ENCODE measurements at places on chromosomes 11 and 22.

DNA sequence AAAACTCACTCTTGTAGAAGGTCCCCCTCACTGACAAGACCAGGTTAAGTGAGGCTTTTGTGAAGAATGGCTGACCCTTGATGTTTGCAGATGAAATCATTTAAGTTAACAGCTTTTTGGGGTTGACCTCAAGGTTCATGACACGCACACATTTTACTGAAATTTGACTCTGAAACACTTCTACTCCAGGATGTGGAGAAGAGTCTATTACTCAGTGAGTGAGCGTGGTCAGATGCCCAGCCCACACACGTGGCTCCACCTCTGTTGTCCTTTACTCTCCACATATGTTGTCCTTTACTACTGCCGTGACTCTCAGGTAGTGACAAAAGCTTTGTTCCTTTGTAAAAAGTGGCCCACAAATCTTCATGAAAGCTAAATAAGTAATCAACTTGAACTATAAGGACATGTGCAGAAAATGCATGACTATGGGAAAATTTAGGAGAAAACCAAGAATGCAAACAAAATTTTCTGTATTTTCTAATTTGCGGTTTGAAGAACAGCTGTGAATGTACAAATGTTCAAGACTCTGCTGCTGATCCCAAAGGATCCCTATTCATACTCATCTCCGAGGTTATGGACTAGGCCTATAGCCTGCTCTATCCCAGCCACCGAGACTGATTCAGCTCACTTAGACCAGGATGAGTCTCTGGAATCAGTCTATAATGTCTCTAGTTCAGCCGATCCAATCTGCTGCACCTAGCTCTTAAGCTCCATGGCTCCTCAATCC lies 22.4 kb downstream of the XRRA1 start:
- DNase-seq = no peak

DNA sequence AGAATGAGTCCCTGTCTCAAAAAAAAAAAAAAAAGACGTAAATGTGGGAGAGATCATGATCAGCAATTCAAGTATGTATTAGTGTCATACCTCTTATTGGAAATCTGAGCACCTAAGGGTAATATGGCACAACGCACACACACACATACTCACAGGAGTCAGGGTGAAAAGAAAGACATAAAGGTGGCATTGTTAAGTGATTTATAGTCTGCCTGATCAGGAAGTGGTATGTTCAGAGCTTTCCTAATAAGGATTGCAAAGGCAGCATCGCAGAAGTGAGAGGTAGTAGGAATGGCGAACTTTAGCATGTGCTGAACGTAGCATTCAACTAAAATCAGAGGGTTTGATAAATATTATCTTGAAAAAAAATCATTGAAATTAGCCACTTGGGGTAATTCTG lies 854.3 kb downstream of the METTL15 start:
- DNase-seq = no peak

- DNase-seq = no peak
Observed at GRCh38 chr11:122423273-122423672, 232.2 kb upstream of the UBASH3B start.

GRCh38 chr22:40995821-40996220 lies 44.6 kb downstream of the RBX1 start:
- DNase-seq = no peak

- peak; percentile 67 for DNase-seq
Observed at GRCh38 chr11:122749005-122749687, 89.2 kb upstream of the CRTAM start.

DNA sequence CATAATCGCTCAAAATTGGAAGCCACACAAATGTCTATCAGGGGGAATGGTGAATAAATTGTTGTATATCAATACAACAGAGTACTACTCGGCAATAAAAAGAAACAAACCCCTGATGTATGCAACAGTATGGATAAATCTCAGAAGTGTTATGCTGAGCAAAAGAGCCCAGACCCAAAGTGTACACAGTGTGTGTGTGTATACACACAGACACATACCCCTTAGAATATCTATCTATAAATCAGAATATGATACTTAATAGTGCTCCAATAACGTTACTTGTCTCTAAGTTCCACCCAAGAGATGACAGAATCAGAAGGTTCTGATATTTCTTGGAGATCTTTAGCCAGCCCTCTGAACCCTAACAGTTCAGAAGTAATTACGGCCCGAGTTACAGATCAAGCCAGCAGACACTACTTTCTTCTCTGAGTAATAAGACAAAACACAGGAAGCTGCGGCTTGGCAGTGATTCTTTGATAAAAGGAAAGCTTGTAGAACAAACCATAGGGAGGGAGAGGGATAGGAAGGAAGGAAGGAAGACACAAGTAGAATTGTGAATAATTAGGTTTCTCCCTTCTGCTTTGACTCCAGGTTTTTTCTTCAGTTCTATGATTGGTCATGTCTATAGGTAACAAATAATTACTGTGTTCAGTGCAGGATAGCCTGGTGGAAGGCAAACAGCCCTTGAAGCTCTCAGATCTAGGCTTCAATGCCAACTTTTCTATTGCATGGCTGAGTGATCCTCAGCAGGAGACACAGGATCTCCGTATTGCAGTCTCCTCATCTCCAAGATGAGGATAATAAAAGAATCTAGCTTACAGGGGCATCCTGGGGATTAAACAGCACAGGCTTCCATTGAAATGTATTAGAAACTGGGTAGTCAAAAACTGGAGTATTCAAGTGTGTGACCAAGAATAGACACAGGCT lies 75.6 kb upstream of the TEAD1 start:
- no peak for DNase-seq

DNA sequence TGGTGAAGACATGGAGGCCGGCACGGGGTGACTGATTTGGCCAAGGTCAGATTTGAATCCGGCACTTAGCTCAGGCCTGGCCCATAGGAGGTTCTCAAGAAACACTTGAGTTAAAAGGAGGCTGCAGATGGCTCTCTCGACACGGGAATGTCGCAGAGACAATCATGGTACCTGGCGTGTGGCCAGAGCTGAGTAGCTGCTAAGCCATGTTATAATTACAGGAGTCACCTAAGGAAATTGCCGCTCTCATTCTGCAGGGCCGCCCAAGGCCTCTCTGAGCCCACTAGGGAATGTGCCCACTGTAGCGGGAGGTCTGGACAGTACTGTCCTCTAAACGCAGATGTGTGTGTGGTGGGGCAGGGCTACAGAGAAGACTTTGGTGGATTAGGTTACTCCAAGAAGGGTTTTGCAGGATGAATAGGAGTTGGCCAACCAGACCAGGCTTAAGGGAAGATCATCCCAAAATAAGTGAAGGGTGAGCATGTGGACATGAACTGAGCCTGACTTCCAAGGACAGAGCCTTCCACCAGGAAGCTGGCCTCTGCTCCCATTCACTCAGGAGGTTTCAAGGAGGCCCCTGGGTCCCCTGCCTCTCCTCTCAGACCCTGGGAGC lies 19.3 kb upstream of the PRR5 start:
- no peak for DNase-seq

GRCh38 chr22:28674121-28674563 lies 5.5 kb downstream of the TTC28 start:
- DNase-seq = peak; percentile 6

DNA sequence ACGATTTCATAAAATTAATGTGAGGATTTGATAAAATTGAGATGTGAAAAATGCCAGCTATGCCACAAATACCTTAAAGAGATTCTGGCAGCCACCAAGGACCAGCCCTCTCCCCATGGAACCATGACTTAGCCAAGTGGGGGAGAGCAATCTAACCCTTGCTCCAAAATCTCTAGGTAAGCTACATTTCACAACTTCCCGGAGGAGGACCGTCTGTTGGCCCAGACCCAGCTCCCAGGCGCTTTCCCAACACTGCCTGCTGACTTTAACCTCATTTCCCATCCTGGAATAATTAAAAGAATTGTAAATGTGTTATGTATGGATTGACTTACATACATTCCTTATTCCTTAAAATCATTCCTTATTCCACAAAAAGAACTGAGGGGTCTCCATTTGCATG lies 47.5 kb upstream of the TENM4 start:
- no peak for DNase-seq

GRCh38 chr11:126711977-126712625 lies 288.5 kb downstream of the KIRREL3 start:
- no peak for DNase-seq

DNA sequence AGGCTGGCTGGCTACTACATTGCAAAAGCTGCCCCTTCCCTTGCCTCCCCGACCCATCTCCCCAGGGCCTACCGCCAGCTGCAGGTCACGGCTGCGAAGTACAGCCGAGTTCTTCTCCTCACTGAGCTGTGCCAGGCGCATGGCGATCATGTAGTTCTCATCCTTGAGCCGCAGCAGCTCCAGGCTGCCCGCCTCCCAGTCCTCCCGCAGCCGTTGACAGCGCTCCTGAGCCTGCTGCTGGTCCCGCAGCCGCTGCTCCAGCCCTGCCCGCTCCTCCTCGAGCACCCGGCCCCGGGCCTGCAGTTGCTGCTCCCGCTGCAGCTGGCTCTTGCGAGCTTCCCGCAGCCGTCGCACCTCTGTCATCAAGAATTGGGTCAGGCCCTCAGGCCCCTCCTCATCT lies 3.3 kb downstream of the CARD10 start:
- no peak for DNase-seq

DNA sequence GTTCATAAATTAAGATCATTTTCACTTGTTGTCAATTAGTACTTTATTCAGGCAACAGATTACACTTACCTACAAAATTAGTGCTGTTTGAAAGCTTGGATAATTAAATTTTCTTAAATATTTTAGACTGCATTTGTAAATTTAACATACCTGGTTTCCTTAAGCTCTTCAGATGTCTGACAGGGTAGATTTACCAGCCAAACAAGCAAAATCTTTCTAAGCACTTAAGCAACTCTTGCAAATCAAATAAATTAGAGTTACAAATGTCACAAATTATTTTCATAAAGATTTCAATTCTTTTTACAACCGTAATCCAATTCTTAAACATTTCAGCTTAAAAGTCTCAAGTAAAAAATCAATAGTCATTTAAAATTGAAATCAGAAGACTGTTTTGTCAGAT lies 129.8 kb downstream of the DBX1 start:
- DNase-seq = no peak

DNA sequence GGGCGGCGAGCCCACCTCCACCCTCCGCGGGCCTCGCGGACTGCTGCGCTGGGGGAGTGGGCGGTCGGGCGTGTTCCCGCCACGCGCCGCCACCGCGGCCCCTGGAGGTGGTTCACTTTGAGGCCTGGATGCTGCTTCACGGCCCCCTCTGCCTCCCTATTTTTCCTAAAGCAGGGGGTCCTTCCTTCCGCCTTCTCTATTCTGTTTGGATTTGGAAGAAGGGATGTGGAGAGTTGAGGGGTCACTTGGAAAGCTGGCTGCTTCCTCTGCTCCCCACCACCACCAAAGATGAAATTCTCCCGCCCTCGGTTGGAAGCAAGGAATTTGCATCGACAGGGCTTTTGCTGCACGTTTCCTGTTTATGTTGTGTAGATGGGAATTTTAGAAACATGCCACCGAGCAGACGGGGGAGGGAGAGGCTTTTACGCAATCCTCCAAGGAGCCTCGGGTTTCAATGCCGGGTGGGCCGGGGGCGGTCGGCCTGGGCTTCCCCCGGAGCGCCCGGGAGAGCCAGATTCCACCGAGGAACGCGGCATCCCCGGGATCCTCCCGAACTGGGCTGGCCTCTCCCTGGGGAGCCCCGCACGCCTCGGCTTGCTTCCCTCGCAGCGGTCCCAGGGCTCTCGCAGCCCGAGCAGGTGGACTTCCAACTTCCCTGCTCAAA lies 403 bp upstream of the SBF2 start:
- no peak for DNase-seq

GRCh38 chr11:44267750-44268613 lies 42.0 kb downstream of the ALX4 start:
- DNase-seq = no peak

GRCh38 chr11:35501776-35502175 lies 23.6 kb downstream of the PAMR1 start:
- no peak for DNase-seq

GRCh38 chr22:32545801-32546200 lies 71.2 kb downstream of the FBXO7 start:
- DNase-seq = no peak

- DNase-seq = peak; percentile 76
Observed at GRCh38 chr11:8018484-8019313, 31.6 kb downstream of the EIF3F start.

DNA sequence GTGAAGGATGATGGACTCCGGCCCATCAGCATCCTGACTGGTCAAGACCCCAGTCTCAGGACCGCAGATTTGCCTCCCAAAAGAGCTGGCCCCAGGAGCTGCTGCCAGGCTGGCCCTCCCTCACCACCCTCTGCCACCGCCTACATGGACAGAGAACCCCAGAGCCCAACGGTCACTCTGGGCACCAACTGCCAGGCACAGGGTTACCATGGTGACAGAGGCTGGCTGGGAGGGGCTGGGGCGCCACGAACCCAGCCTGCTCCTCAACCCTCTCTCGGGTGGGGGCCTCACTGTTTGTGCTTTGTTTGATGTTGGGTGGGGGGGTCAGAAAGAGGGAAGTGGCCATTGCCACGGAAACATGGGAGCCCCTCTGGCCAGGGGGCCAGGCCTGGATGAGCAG lies 55.8 kb downstream of the ELFN2 start:
- no peak for DNase-seq

DNA sequence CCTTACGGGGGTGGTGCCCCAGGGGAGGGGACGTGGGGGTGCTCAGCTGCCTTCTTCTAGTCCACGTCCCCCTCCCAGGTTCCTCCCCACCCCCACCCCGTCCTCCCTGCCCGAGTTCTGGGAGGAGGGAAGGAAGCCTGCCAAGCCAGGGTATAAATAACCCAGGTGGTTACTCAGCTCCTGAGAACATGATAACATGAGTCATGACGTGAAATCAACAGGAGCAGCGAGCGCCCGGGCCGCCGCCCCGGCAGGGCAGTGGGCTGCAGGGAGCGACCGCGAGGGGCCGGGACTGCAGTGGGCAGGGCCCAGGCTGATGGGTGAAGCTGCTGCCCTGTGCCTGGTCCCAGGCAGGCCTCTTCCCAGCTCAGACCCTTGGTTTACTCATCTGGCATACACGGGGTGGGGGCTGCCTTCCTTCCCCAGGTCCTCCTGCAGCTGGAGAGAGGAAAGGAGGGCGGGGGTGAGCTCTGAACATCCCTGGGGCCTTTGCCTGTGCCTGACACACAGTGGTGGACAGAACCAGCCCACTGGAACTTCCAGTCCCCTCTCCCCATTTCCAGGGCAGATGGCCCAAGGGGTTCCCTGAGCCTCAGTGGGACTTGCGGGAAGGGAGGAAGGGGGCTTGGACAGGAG lies 8.8 kb upstream of the PDGFB start:
- peak; percentile 43 for DNase-seq

- DNase-seq = no peak
Observed at GRCh38 chr11:117790279-117790678, 6.7 kb downstream of the DSCAML1 start.

DNA sequence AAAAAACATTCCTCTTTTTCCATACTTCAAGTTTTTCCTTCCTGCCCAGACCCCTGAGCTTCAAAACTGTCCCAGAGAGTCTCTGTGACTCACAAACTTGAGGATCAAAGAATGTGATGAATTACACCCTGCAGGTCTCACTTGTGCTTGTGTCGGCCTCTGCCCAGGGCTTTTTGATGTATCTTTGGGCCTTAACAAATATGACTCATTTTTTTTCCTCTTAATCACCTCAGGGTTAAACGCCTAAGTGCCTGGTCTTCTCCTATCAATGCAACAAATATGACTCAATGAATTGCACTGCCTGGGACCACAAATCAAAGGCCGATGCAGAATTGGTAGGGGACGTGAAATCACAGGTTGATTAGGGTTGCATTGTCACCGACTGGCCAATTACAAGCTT lies 267.7 kb downstream of the LARGE1 start:
- no peak for DNase-seq

GRCh38 chr22:39601180-39601535 lies 30.6 kb downstream of the CACNA1I start:
- DNase-seq = no peak

- DNase-seq = no peak
Observed at GRCh38 chr11:28318871-28319270, 210.7 kb downstream of the METTL15 start.

- DNase-seq = no peak
Observed at GRCh38 chr11:69541501-69542313, 60.2 kb downstream of the LINC01488 start.

Measured in activated naive CD4-positive, alpha-beta T cell treated with Interleukin-2 at 50 U/mL for 16 hours (primary cell).